Stimulated activated CD8-positive, alpha-beta memory T cell treated with anti-CD3 and anti-CD28 coated beads, Interleukin-7, amount 100 ng/mL, for 48 hours (primary cell): ENCODE measurements at places on chromosomes 2 and 18.

GRCh38 chr2:240921311-240921994 lies 15.3 kb downstream of the CROCC2 start:
- no peak for DNase-seq

- DNase-seq: no peak
Measured at GRCh38 chr2:169709331-169709730, 15.1 kb downstream of the PHOSPHO2 start.

DNA sequence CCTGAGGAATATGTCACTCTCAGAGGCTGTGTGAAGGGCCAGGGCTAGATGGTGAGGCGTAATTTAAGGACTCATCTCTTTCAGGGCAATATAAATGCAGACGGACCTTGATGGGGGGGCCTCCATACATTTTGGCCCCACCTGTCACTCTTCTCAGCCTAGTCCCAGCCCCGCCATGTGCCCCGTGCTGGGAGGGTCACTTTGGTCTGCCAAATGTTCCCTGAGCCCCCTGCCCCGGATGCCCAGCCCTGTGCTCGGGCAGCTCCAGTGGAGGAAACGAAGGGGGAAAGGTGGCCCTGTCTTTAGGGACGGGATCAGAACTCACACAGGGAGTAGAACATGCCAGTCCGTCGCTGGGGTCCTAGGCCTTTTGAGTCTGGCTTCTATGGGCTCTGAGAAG lies 168.6 kb downstream of the KLHL29 start:
- DNase-seq: no peak

- DNase-seq: no peak
Measured at GRCh38 chr2:85237849-85238565, 89.8 kb downstream of the TGOLN2 start.

- no peak for DNase-seq
Measured at GRCh38 chr2:15115776-15116175, 445.4 kb downstream of the NBAS start.

GRCh38 chr18:7049951-7050350 lies 67.6 kb downstream of the LAMA1 start:
- DNase-seq: no peak

DNA sequence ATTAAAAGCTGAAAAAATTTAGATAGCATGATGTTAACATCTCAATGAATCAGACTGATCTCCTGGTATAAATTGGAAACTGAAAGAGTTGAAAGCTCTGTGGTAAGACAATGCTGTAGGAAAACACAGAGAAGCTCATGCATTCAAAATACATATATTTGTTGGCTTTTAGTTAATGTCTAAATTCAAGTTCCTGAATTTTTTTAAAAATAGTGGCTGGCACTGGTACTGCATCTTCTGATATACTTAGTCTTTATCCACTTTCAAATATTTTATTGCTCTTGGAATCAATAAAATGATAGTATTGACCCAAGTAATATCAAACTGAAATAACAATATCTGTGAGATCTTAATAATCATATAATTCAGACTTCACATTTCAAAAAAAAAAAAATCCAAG lies 151.4 kb upstream of the FIGN start:
- DNase-seq: no peak

- DNase-seq: peak; percentile 13
Measured at GRCh38 chr2:38610851-38611801, 8.4 kb upstream of the HNRNPLL start.

DNA sequence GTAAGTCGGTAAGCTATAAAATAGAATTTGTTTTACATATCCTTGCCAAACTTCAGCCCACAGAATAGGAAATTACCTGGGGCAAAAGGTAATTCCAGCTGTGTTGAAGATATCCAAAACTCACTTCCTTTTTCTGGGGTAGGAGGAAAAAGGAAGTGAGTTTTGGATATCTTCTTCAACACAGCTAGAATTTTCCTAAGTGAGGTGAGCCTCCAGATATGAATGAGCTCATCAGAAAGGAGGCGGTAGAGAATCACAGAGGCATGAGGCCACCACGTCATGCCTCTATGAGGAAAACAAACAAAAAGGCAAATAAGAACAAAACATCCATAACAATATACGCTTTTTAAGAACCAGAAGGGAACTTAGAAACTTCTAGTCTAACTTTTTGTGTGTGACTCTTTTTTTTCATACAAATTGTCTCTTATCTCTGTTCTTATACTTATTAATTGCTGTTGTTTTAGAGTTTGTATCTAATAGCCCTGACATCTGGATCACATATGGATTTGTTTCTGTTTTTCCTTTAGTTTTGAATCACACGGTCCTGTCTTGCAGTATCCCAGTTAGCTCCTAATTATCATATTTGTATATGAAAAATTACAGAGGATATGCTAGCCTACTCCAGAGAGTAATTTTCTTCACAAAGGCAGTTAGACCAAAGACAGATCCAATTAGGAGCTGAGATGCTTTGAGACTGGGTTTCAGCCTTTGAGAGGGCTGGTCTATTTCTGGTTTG lies 104.5 kb downstream of the RBM43 start:
- no peak for DNase-seq

DNA sequence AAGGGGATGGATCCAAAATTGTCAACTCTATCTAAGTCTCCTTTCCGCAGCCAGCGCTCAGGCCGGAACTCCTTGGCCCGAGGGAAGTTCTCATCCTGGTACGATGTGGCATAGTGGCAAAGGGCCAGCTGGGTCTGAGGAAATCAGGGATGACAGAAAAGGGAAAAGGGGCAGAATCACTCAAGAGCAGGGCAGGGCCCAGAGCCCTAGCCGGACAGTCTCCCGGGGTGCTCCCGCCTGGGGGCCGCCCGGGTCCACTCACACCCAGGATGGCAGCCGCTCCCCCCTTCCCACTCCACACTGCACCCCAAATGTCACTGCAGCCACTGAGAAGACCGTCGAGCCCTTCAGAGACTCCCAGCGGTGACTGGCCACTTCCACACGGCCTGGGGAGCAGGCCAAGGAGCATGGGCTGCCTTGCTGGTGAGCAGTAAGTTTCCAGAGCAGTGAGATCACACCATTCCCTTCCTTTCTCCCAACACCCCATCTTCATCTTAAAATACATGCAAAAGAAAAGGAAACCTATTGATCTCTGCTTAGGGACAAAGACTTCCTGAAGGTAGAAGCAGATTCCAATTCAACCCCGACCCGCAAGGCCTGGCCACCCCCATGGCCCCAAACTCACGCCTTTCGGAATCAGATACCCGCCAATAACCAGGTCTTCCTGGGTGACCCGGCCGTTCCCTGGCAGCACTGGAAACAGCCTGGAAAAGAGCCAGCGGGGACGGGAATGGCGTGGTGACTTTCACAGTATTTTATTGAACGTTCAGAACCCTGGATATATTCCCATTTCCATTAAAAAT lies 26.7 kb downstream of the CYP27C1 start:
- no peak for DNase-seq

DNA sequence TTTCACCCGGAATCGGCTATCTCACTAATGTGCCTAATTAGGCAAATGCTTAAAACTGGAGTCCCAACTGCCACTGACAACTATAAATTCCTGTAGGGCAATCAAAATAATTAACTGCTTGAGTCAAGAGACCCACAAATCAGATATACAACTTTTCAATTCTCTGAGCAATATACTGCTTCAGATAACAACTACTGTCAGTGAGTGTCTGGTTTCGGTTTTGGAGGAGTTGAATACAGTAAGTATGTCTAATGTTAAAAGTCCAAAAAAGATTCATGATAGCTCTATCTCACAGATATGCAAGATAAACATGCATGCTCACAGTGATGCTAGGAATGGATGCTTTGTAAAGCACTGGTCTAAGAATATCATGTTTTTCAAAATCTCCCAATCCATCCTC lies 283.3 kb downstream of the NRXN1 start:
- no peak for DNase-seq

- no peak for DNase-seq
Measured at GRCh38 chr2:128691526-128691925, 372.9 kb upstream of the HS6ST1 start.

DNA sequence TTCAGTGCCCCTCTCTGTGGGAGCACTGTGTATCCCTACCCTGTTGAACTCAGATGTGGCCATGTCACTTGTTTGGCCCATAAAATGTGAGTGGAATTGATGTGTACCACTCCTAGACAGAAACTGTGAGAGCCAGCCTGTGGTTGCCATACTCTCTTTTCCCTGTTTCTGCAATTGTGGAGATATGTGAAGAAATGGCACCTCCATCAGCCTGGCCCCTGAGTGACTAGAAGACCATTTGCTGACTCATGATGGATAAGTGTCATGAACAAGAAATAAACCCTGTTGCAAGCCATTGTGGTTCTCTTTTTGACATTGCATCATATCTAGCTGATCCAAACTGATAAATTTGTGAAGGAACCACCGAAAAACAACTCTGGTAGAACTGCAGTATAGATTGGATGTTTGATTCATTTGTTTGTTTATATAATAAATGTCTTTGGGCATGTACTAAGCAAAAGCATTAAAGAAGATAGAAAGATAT lies 214.5 kb upstream of the FBXO11 start:
- no peak for DNase-seq

GRCh38 chr2:217929272-217929671 lies 73.5 kb downstream of the TNS1 start:
- DNase-seq: no peak

- DNase-seq: no peak
Measured at GRCh38 chr2:69762513-69763494, 20.9 kb downstream of the ANXA4 start.

- DNase-seq: no peak
Measured at GRCh38 chr18:46211816-46212215, 107.6 kb downstream of the HAUS1 start.

DNA sequence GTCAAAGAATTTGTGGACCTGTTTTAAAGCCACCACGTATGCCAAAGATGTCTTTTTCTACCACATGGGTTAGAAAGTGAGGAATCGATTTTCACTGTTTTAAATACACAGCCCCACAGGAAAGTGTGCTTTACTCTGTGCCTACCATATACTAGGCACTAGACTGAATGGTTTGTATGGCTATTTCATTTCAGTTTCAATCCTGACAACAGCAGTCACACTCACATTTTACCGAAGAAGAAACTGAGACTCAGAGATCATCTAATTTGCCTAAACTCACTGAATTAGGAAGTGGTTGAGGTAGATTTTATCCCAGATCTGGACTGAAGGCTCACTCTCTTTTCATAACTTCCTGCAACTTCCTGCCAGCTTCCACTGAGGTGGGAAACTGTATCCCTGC lies 176.4 kb downstream of the ALK start:
- no peak for DNase-seq

DNA sequence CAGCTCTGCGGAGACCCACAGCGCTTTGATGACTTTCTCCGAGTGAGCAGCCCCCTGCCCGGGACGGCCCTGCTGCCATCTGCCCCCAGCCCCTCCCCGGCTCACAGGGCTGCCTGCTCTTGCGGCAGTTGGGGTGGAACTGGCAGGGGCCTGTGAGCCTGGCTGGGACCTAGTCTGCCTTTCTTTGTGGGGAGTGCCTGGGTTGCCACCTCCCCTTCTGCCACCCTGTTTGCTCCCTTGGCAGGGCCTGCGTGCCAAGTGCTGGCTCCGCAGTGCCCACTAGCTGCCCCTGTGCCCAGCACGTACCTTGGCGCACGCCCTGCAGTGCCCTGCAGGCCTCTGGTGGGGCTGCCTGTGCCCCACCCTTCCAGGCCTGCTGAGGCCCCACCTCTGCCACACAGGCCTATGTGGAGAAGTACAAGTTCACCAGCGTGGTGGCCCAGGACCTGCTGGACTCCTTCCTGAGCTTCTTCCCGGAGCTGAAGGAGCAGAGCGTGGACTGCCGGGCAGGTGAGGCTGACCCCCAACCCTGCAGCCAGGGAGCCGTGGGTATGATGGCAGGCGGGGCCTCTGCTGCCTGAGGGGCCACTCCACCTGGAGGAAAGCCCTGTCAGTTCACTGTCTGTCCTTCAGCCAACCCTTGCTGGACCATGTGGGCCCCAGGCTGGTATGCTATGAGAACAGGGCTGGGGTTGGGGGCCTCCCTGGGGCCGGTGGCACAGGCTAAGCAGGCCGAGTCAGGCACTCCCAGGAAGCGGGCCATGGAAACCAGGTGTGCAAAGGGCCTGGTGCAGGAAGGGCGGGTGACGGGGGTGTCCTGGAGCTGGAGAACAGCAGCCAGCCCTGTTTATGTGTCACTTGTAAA lies 7.0 kb downstream of the RNPEPL1 start:
- no peak for DNase-seq

GRCh38 chr18:5527603-5528002 lies 16.2 kb downstream of the EPB41L3 start:
- DNase-seq: no peak

GRCh38 chr2:96839293-96839874 lies 4.4 kb downstream of the ANKRD23 start:
- DNase-seq: peak; percentile 56

DNA sequence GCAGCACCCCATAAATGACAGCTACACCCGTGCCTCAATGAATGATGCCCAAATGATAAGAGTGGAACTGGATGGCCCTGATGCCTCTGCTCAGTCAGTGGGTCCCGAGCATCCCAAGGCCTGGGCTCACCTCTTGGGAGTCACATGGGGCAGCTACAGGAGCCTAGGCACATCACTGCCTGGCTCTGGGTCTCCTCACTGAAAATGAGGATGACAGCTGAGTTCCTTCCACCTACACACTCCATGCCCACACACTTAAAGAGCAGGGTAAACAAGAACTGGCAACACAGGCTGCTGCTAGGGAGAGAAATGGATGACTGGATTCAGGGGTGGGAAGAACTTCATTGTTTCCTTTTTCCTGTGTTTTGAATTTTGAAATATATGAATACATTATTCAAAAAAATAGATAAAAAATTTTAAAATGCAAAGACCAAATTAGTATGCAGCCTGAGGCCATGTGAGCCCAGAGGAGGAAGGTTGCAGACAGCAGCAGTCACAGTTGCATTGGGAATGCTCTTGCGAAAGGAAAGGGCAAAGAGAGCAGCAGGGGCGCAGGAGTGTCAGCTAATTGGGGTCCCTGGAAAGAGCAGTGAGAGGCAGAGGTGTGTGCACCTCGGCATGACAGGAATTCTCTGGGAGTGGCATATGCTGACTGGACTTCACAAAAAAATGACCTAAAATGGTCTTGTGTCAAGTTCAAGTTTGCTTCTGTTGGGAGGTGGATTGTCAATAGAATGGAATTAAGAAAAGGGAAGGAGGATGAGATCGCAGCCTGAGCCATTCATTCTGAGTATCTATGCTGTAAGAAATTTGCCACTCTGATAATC lies 327.1 kb downstream of the CELF4 start:
- no peak for DNase-seq

GRCh38 chr2:234125451-234126145 lies 75.1 kb downstream of the SPP2 start:
- no peak for DNase-seq
